ENCODE measurements at places on chromosomes 3 and 15.

DNA sequence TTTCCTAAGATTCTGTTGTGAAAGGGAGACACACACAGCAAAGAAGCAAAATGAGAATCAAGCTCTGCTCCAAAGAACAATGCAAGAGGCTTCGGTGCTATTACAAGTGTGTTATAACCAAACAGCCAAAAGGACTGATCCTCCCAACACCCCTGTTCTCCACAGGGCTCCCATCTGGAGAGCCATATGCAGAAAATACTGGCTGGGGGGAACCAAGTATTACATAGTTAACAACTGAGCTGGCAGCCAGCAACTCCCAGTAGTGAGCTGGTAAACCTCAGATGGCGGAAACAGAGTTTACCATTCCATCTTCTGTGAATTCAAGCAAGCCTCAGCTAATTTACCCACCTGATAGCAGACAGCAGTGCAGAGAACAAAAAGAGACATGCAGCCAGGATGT is 156.4 kb downstream of the NTRK3 start:
- no peaks in the 10 kb centered on the region for H3K27me3 ChIP-seq
- DNase-seq: no peak
- no peak overlapping the region for H3K4me3 ChIP-seq
- H3K27ac ChIP-seq: no peak overlapping the region
- H3K36me3 ChIP-seq: no peaks in the 10 kb centered on the region

GRCh38 chr3:181484026-181484425 is 227.7 kb upstream of the SOX2 start:
- no peaks in the 10 kb centered on the region for H3K4me1 ChIP-seq
- no peaks in the 10 kb centered on the region for H3K36me3 ChIP-seq
- no peaks in the 10 kb centered on the region for H3K27me3 ChIP-seq
- H3K4me3 ChIP-seq: no peak overlapping the region
- no peak overlapping the region for H3K27ac ChIP-seq

GRCh38 chr15:42553554-42553953 is 4.9 kb downstream of the HAUS2 start:
- H3K4me1 ChIP-seq: peaks cover 25% of the 10 kb centered on the region
- no peak for DNase-seq

DNA sequence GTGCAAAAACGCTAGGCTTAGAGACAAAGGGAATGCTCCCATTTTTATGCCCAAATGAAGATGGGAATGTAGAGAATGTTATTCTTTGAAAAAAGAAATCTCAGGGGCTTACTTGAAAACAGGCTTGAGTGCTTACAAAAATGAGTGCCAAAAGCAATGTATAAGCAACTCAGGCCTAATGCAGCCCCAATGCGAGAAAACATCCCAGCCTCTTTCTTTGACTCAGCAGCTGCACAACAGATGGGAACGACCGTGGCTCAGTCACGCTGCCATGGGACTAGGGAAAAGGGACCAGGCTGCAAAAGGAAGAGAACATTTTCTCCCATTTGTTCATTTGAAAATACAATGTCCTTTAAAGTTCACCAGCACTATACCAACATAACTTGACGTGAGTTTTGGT is 246.4 kb upstream of the LRIG1 start:
- H3K4me3 ChIP-seq: no peak overlapping the region
- no peak overlapping the region for H3K27ac ChIP-seq
- H3K27me3 ChIP-seq: no peaks in the 10 kb centered on the region
- DNase-seq: no peak
- no peaks in the 10 kb centered on the region for H3K36me3 ChIP-seq

DNA sequence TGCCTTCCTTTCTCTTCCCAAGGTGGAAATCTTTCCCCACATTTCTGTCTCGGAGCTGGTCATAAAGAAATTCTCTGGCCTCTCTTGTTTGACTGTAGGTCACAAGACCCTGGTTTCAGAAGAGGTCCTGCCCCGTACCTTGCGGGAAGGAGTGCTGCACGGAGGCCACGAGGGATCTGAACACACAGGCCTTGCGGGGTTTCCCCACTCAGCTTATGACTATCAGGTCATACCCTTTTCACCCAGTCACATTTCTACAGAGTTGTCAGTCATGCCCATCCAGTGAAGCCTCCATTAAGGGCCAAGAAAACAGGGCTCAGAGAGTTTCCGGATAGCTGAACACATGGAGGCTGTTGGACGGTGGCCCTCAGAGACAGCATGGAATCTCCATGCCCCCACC is 54.7 kb upstream of the ATP13A3 start:
- H3K27ac ChIP-seq: no peak overlapping the region
- no peaks in the 10 kb centered on the region for H3K4me1 ChIP-seq
- no peaks in the 10 kb centered on the region for H3K27me3 ChIP-seq
- no peak for DNase-seq
- H3K4me3 ChIP-seq: no peak overlapping the region
